Stimulated activated CD8-positive, alpha-beta memory T cell treated with anti-CD3 and anti-CD28 coated beads, Interleukin-4, amount 100 ng/mL, for 4 hours (primary cell): ENCODE measurements at places on chromosomes 1 and 21.

DNA sequence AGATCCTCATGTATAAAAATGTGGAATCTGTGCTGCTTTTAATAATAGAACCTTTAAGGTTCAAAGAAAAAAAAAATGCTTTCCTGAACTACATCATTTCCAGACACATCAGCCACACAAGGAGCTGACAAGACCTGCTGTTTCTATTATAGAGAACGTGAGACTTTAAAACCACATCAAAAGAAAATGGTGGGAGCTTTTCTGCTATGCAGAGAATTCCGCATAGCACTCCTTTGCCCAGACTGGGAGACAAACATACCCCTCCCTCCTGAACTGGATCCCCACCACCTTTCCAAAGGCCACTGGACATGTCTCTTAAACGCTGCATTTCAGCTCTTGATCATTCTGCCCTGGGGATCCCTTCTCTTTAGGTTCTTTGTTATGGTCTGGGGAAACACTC, 41.9 kb downstream of the TRIT1 start:
- DNase-seq, result no peak

DNA sequence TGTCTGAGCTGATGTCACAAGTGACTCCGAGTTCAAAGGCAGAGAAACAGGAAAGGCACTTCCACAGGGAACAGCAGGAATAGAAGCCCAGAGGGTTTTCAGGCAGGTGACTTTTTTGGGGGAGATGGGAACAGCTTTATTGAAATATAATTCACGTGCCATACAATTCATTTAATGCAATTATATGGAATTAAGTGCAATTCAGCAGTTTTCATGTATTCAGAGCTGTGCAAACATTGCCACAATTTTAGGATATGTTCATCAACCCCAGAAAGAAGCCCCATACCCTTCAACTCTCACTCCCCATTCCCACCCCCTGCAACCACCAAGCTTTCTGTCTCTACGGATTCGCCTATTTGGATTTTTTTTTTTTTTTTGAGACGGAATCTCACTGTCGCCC, 17.0 kb downstream of the KCNAB2 start:
- no peak for DNase-seq

DNA sequence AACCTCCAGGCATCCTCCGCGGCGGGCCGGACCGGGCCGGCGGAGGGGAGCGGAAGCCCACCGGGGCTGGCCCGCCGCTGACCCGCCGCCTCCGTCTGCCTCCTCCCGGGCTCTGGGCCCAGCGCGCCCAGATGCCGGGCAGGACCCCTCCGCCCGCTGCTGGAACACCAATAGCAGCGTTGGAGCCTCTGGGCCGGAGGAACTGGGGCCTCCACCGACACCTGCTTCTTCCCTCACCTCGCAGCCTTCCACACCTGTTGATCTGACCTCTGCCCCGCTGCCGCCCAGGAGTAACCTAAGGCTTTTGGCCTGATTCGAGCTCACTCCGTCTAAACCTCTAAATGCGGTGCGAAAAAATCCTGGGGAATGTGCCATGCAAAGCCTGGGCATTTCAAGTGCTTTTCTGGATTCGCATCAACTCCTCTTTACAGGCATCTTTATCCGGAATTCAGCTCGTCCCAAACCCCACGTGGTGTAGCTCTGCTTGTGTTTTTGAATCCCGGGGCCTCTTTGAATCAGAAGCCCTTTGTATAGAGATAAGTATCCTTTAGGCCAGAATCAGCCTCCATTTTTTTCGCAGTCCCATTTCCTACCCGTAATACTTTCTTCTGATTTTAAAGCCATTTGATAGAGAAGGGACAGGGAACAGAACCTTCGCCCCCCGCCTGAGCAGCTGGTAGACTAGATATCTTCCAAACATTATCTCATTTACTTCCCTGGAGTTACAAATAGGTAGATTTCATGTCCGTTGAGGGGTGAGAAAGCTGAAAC, 680 bp upstream of the CNN3 start:
- no peak for DNase-seq

DNA sequence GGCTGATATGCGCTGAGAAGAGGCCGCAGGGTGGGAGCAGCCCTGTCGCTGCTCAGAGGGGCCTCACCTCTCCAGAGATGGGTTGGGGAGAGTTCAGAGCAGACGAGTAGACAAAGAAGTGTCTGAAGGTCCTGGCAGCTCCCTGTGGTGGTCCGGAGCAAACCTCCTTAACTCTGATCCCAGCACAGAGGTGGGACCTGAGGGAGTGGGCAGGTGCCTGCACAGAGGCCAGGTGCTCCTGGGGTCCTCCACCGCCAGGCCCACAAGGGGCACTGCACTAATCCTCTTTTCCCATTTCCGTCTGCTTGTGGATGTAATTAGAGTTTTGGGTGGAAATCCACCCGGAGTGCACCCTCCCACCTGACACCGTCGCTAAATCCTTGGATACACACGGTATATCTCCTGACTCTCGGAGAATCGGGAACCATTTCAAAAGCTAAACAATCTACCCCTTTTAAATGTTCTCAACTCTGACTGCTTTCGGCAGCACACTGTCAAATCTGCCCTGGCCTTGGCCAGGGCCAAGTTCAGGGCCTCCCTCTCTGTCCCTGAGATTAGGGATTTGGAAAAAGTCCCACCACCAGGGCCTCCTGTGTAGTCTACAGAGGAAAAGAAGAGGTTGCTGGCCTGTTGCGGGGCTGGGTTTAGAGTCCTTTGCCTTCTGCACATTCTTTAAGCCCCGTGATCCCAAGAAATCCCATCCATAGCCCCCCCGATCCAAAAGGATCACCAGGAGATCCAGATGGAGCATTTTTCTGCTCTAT, 22.4 kb downstream of the CASZ1 start:
- DNase-seq, result no peak

GRCh38 chr1:2451741-2452140, 24.3 kb upstream of the PLCH2 start:
- DNase-seq, result no peak

DNA sequence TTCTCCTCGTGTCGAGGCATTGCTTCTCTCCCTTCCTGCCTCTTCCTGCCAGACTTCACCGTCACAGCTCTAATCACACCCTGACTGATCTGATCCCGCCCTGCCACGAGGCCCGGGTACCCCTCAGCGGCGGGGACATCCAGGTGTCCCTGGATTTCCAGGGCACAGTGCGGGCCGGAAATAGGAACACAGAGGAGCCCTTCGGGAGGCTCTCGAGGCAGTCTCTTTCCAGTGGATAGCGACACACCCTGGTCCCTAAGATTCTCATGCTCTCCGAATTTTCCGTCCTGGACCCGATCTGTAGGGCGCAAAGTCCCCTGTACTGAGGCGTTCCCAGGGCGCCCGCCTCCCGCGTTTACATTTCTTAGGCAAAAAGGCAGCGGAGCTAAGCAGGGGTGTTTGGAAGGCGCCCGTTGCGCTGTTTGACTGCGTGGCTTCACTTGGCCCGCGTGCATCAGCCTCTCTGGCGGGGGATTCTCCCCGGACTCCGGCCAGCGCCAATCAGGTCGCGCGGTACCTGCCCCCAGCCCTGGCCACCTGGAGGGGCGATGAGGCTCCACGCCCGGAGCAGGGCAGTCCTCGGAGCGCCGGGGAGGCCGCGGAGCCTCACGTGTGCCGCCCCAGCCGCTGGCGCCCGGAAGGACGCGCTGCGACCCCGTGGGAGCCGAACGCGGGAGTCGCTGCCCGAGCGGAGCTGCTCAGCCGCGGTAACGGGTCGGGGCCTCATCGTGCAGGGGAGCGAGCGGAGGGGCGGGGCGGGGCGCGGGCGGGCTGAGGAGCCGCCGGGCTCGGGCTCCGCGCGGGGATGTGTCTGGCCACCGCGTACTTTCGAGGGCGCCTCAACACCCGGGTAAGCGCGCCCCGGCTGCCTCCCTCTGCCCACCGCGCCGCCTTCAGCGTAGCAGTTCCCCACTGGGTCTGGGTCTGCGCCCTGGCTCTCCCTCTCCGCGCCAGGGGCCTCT, at the start of gene FAM163A:
TSS of gene FAM163A (plus strand) at position 575 of the 962 bp plus-strand sequence. CDS start 69,807 bp downstream, outside the sequence.
- DNase-seq, result no peak
